ENCODE measurements at places on chromosomes 3 and 15.

DNA sequence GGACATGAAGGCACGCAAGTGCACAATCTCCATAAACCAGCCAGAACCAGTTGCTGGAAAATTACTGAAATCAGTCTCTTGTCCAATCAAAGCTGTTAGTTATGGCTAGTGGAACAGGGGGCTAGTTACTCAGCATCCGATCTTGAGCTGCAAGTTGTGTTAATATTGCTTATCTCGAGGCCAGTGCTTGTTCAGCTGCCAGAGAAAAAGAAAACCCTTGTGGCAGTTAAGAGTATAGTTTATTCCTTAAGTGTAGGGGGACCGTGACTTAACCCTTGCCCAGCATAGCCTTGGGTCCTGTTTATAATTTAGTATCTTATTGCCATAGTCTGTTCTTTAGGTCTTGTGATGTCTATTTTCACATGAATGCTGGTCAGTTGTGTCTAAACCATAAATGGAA lies 268.5 kb downstream of the CD47 start:
- no peak for DNase-seq

DNA sequence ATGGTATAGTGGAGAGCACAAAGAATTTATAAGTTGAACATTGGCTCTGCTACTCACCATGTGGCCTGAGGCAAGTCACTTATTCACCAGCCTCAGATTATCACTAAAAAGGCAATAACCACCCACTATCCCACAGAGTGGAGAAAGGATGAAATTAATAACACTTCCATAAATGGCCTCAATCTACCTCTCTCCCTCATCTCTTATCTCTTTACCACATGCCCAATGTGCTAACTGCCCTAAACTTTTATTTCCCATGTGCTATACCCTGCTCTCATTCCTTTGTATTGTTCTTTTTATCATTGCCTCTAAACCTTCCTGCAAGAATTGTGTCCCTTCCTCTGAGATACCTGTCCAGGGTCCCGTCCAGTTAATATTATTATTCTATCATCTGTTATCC lies 26.0 kb downstream of the SLC12A6 start:
- no peak for DNase-seq

- DNase-seq = no peak
These were observed 18.8 kb downstream of the CA12 start for GRCh38 chr15:63362885-63363284.

DNA sequence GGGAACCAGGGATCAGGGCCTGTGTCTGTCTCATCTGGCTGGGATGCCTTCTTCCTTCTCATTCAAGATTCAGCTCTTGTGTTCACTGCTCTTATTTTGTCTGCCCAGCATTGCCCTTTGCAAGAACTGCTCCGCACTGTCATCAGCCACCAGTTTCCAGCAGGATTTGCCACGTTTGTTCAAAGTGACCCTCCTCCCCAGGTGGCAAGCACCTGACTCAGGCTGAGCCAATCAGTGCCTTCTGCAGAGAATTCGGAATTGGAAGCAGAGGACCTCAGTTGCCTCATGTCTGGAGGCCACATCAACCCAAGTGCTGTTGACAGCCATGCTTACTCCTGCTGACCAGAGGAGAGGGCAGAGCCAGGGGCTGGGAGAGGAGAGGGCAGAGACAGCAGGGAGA lies 124.5 kb downstream of the SMAD6 start:
- DNase-seq = no peak

DNA sequence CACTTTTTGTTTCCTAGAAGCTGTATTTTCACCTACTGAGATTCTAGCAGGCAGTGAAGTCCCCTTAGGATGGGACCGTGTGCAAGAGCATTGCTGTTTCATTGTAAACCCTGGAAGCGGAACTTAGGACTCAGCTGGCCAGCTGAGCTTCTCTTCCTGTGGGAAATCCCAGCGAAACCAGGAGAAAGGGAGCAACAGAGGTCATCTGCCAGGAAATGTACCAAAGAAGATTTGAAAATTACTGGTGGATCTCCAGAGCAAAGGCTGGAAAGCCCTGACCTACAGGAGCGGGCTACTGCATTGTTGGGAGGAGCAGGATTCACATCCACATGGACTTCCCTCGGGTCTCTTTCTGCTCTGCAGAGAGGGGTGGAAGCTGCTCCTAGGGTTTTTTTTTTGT lies 7.6 kb upstream of the ADPRH start:
- no peak for DNase-seq

DNA sequence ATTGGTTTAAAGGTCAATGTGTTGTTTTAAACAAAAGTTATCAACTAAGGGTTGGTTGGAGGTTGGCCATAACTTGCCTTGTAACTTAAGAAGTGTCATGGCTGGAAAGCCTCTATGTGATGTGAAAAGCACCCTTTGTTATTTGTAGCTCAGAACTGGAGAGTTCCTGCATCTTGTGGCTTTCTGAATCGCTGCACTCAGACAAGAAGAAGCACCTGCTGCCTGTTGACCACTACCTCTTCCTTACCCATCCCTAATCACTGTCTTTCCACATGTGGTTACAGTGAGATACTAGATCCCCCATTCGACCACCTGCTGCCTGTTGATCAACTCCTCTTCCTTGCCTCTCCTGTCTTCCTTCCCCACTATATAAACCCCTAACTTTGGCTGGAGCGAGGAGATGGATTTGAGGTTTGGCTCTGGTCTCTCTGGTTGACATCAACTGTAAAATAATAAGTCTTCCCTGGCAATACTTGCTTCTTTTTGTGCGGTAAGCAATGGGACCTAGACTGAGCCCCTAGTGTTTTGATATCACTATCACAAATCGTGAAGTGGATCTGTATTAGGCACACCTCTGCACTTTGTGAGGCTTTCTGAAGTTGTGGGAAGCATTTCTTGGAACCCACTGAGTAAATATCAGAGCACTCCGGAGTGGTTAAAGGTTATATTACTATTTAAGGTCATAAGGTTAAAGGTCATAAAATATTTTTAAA lies 13.8 kb downstream of the RPL39L start:
- no peak for DNase-seq

GRCh38 chr15:59115047-59115446 lies 10.1 kb downstream of the CCNB2 start:
- DNase-seq = no peak

Data from AG09319 (cell line).